Hematopoietic multipotent progenitor cell treated with erythropoietin and hydrocortisone succinate and interleukin-3 and kit ligand, for 8 days (in vitro differentiated cells): ENCODE measurements at places on chromosomes 4 and X.

GRCh38 chr4:10809905-10810304, 125.3 kb upstream of the CLNK start:
- no peak for DNase-seq

GRCh38 chr4:41360921-41361793, 104.4 kb downstream of the UCHL1 start:
- no peak for DNase-seq

DNA sequence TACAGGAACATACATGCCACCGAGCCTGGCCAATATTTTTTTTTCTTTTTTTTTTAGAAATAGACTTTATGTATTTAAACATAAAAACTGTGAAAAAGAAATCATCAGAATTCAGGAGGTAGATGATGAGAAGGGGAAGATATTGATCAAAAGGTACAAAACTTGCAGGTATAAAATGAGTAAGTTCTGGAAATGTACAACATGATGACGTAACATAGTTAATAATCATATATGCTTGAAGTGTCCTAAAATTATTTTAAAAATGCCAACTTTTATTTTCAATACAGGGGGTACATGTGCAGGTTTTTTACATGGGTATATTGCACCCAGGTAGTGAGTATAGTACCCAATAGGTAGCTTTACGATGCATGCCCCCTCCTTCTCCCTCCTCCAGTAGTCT, 337.6 kb downstream of the GRID2 start:
- DNase-seq, result no peak

- DNase-seq, result peak; percentile 29
Measured at GRCh38 chr4:141153751-141154510, 20.7 kb upstream of the RNF150 start.

- peak; percentile 96 for DNase-seq
Measured at GRCh38 chrX:135520553-135521404, at the start of gene INTS6L. TSS of gene INTS6L (plus strand) at chrX:135520660. CDS start at chrX:135520993, 333 bp downstream.

DNA sequence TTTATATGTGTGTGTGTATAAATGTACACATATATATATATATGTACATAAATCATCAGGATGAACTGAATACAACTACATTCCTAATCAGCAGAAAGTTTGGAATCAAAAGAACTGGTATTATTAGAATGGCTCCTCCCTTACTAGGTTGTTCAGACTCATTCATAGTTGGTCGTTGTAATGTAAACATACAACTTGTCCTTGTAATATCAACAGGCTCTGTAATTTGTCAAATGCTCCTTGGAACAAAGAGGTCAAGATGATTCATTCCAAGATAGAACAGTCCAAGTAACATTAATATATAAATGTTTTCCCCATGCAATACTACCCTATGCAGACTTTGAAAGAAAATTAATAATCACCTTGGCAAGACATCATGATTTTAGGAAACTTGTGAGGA, 351.4 kb upstream of the SMIM31 start:
- no peak for DNase-seq

DNA sequence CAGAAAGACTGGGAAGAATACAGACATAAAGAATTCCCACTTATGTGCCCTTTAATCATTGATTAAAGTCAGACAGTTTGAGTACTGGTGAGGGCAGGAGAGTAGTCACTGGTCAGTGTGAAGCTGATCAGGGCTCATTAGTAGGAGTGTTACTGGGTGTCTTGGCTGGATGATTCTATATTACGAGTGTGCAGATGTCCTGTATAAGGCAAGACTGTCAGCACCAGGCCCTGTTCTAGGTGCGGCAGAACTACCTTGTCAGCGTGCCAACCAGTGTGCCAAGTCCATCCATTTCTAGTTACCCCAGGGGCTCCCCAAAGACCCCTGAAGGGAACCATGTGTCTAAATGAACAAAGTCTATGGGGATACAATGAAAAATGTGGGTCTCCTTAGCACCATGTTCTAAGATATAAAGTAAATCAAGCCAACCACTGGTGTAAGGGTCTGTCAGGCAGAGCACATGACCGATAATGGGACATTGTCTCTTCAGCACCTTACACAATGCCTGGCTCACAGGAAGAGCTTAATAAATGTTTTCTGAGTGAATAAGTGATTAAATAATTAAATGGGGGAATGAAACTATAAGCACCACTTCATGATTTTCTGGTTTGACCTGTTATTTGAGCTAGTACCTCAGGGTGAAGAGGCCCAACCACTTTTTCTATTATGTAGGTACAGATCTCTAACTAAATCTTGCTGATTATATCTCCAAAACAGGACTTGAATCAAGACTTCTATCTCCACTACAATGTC, 205.0 kb downstream of the CAMK2D start:
- DNase-seq, result no peak

- no peak for DNase-seq
Measured at GRCh38 chr4:86926435-86927086, 8.2 kb upstream of the AFF1 start.

DNA sequence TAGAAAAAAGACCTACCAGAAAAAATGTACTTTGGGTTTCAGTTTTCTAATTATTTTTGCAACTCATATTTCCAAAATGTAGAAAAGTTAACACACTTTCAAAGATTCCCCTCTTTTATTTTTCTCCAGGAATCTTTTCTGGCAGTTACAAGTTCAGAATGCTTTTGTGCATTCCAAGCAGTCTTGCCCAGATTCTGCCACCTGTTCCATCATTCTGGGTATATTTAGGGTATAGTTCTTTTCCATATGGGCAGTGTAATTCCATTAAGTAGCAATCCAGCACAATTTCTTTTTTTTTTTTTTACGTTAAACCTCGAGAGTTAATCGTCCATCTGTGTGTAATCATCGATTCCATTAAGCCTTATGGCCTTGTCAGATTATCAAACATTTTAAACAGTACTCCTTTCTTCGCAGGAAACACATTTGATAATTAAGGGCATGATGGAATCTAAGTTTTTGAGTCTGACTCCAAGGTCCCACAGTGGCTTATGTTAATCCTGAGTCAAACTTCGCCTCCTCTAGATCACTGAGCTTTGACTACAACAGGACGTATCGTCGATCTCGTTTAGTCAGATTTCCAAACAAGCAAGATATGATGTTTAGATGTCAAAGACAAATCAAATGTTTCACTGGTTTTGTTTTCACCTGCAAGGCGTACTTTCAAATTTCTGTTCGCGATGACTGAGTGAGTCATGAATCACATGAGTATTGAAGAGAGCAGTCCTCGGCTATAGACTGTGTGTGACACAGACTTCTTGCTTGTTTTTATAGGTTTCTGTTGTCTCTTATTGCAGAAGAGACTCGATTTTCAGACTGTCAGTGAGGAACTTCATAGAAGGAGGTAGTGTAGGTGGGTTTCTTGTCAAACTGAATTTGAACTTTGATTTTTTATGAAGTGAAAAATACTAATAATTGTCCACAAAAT, 118.9 kb upstream of the GK2 start:
- DNase-seq, result no peak

- no peak for DNase-seq
Measured at GRCh38 chr4:8370835-8371595, 69.5 kb downstream of the ACOX3 start.
